ENCODE measurements at places on chromosomes 16 and 17. TPM values are rescaled to one million over a fixed set of nuclear protein-coding genes. Genes with fewer than 3 reads are reported as not detected.

The ZMYND15 gene
- 0.98 TPM for total RNA-seq

The DNAJC7 gene
- 69.7 TPM for total RNA-seq

The USP6 gene
- 0.33 TPM for total RNA-seq

The TRPV2 gene
- 14.2 TPM for total RNA-seq

The HEATR9 gene
- total RNA-seq = not detected

The CFAP97D1 gene
- total RNA-seq = 0.16 TPM

GRCh38 chr16:1981398-1981836 is at the start of gene NOXO1:
Gene NOXO1, minus strand, starts transcription at chr16:1981469. Its CDS starts 290 bp downstream, at chr16:1981179.
- no peak for DNase-seq
- H3K27ac ChIP-seq = no peak within 1 kb of the TSS
- no peak within 1 kb of the TSS for H3K4me3 ChIP-seq

- no peaks in the 10 kb centered on the region for H3K27me3 ChIP-seq
- H3K4me3 ChIP-seq = no peak overlapping the region
- DNase-seq = no peak
- H3K27ac ChIP-seq = no peak overlapping the region
Observed at GRCh38 chr16:48628359-48628985, 18.5 kb upstream of the N4BP1 start.

DNA sequence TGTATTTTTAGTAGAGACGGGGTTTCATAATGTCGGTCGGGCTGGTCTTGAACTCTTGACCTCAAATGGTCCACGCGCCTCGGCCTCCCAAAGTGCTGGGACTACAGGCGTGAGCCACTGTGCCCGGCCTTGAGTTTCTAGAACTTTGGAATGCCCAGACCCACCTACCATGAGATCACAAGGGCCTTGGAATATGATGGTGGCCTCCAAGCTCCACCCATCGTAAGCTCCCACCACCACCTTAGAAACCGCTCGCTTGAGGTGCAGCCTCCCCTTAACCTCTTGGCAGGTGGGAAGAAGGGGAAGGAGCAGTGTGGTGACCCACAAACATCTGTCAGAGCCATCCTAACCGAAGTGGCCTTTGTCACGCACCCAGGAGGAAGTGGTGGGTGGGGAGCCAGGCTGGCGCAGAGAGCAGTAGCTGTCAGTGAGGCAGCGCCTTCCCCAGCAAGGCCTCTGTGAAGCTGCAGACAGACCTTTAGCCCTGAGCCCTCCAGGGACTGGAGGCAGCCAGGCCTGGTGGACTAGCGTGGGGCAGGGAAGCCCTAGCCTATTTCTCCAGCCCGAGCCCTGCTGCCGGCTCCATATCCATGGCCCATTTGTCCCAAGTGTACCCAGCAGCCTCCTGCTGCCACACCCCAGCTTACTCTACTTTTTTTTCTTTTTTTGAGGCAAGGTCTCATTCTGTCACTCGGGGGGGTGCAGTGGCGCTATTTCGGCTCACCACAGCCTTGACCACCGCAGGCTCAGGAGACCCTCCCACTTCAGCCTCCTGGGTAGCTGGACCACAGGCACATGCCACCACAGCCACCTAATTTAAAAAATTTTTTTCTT is 13.1 kb upstream of the SEPHS2 start:
- no peak for DNase-seq
- no peak overlapping the region for H3K27ac ChIP-seq
- no peaks in the 10 kb centered on the region for H3K27me3 ChIP-seq
- H3K36me3 ChIP-seq = no peaks in the 10 kb centered on the region

DNA sequence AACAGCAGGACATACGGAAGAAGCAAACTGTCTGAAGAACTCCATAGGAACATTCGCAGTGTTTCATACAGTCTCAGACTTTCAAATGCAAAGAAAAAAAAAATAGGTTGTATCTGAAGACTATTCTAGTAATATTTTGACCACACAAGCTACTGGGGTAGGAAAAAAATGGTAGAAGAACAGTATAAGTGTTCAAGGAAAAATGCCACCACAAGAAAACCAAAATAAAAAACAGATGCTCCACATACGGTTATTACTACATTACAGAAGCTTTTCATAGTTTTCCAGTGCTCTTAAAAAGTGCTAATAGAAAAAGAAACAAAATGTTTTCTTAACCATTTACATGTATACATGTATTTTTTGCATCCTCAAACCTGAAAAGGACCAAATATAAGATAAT is 3.7 kb downstream of the NCOR1 start:
- H3K4me3 ChIP-seq = no peak overlapping the region
- DNase-seq = no peak
- H3K36me3 ChIP-seq = no peaks in the 10 kb centered on the region

GRCh38 chr17:82807101-82807500 is 32.7 kb downstream of the ZNF750 start:
- no peaks in the 10 kb centered on the region for H3K4me1 ChIP-seq
- H3K27me3 ChIP-seq = no peaks in the 10 kb centered on the region
- DNase-seq = no peak
- no peak overlapping the region for H3K27ac ChIP-seq
- H3K4me3 ChIP-seq = no peak overlapping the region
- H3K36me3 ChIP-seq = no peaks in the 10 kb centered on the region

DNA sequence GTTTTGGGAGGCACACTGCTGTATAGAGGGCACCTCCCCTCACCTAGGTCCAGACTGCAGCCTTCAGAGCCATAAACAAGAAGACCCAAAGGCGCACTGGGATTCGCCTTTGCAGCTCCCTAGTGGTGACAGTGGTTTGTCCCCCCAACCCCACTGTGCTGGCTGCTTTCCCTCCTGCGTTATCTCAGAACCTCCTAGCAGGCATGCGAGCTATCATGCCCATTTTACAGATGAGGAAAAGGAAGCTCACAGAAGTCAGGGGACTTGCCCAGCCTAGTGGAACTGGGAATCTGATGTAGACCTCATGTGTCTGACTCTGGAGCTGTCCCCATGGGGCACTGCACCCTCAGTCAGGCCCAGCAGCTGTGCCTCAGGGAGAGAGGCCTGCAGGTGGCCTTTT is 115.2 kb downstream of the CLEC16A start:
- no peak overlapping the region for H3K27ac ChIP-seq
- H3K4me3 ChIP-seq = no peak overlapping the region
- no peaks in the 10 kb centered on the region for H3K36me3 ChIP-seq
- no peak for DNase-seq
- H3K4me1 ChIP-seq = no peaks in the 10 kb centered on the region
- no peaks in the 10 kb centered on the region for H3K27me3 ChIP-seq

- no peaks in the 10 kb centered on the region for H3K4me1 ChIP-seq
- H3K36me3 ChIP-seq = no peaks in the 10 kb centered on the region
- no peaks in the 10 kb centered on the region for H3K27me3 ChIP-seq
- no peak for DNase-seq
Observed at GRCh38 chr17:60724647-60725046, 47.0 kb downstream of the BCAS3 start.

- no peaks in the 10 kb centered on the region for H3K36me3 ChIP-seq
- H3K27me3 ChIP-seq = peaks cover 7% of the 10 kb centered on the region
- H3K4me1 ChIP-seq = peaks cover 6% of the 10 kb centered on the region
- H3K27ac ChIP-seq = no peak overlapping the region
Observed at GRCh38 chr16:276426-277077, 808 bp upstream of the RGS11 start.

DNA sequence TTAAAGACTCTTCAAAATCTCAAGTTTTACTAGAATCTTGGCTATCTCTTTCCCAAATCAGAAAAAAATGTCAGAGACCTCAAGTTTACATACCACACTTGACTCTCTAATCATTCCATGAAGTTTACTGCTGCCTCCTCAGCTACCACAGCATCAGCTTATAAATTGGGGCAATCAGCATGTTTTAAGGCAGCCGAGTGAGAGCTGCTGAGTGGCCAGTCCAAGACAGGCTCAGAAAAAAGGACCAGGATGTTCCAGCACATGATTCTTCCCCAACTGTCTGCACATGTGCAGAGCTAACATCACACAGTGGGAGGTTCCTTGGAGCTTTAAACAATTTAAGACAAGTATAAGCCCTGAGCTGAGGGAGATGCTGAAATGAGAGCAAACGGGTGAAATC is 140.6 kb upstream of the NUDT7 start:
- H3K27ac ChIP-seq = no peak overlapping the region
- H3K27me3 ChIP-seq = no peaks in the 10 kb centered on the region
- H3K4me1 ChIP-seq = no peaks in the 10 kb centered on the region
- H3K36me3 ChIP-seq = no peaks in the 10 kb centered on the region

DNA sequence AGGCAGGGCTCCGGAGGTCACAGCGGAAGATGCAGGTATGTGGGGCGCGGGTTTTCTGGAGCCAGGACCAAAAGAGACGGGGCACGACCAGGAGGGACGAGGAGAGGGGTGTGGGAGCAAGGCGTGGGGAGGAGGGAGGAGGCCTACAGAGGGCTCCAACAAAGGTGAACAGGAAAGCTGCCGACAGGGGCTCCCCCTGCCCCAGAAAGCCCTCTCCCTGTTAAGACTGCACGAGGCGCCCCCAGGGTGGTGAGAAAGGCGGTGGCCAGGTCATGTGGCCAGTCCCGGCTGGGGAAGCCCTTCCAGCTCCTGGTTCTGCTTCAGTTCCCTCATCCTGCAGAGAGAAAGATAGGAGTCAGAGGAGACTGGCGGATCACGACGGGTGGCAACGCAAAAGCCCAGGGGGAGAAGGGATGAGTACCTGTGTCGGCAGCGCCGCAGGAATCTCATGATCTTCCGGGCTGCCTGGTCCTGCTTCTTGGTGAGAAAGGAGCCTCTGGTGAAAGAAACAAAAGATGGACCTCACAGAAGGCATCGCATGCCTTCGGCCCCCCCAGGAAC is 949 bp upstream of the SPAG7 start:
- peak overlapping the region; percentile 65 for H3K4me3 ChIP-seq
- no peaks in the 10 kb centered on the region for H3K27me3 ChIP-seq
- peaks cover 19% of the 10 kb centered on the region for H3K4me1 ChIP-seq
- no peaks in the 10 kb centered on the region for H3K36me3 ChIP-seq
- peak overlapping the region; percentile 95 for H3K27ac ChIP-seq
- DNase-seq = no peak

GRCh38 chr17:2854143-2855055 is 58.2 kb downstream of the RAP1GAP2 start:
- H3K4me3 ChIP-seq = peak overlapping the region; percentile 65
- H3K27ac ChIP-seq = no peak overlapping the region
- no peak for DNase-seq
- H3K4me1 ChIP-seq = peaks cover 2% of the 10 kb centered on the region

GRCh38 chr17:59753522-59754467 is 46.3 kb downstream of the VMP1 start:
- peaks cover 14% of the 10 kb centered on the region for H3K4me1 ChIP-seq
- no peaks in the 10 kb centered on the region for H3K36me3 ChIP-seq

DNA sequence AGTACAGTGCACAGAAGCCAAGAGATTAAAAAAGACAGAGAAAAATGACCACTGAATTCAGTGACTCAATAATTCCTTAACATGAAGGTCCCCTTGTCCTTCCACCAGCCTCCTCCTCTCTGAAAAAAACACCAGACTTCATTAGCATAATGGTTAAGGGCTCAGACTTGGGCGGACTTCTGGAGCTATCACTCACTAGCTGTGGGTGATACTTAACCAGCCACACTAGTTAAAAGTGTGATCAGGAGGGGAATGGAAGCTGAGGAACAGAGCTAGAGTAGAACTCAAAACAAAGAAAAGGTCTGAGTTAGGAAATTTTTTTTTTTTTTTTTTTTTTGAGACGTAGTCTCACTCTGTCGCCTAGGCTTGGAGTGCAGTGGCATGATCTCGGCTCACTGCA is 23.2 kb downstream of the ZNF652 start:
- no peak for DNase-seq
- H3K4me3 ChIP-seq = no peak overlapping the region
- H3K4me1 ChIP-seq = no peaks in the 10 kb centered on the region
- no peaks in the 10 kb centered on the region for H3K36me3 ChIP-seq
- no peak overlapping the region for H3K27ac ChIP-seq
- no peaks in the 10 kb centered on the region for H3K27me3 ChIP-seq

- no peaks in the 10 kb centered on the region for H3K27me3 ChIP-seq
- peaks cover 15% of the 10 kb centered on the region for H3K4me1 ChIP-seq
- H3K27ac ChIP-seq = peak overlapping the region; percentile 96
- no peak overlapping the region for H3K4me3 ChIP-seq
Observed at GRCh38 chr17:77828749-77829539, 129.6 kb upstream of the TNRC6C start.

DNA sequence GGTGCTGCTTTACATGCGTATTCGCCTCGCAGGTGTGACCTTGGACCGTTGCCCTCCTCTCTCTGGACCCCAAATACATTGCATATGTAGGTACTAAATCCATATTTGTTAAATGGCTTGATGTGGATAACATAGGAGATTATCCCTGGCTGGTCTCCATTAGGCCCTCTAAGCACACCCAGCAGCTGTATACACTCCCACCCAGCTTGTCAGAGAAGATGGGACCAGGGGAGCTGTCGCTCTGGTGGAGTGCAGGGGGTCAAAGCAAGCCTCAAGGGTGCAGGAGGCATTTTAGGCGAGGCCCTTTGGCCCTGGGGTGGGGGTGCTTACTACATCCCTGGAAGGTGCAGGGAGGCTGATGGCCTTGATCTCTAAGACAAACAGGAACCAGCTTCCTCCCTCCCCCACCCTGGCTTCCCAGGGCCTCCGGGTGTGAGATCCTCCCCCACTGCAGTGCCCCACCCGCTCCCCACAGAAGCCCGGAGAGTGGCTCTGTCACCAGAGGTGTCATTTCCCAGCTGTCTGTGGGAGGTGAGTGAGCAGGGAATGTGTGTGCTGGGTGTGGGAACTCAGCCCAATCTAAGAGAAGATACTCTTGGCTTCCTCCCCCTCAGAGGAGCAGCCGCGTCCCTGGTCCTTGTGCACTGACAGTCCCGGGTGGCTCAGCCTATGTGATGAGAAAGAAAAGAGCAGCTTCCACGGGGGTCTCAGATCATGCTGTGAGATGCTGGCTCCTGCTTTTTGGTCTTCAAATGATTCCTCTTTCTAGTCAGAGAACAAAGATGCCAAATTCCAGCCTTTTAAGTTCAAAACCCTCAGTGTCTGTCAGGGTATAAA is 1.4 kb upstream of the VAMP2 start:
- peak overlapping the region; percentile 100 for H3K27ac ChIP-seq
- DNase-seq = peak; percentile 82
- peaks cover 21% of the 10 kb centered on the region for H3K4me1 ChIP-seq

DNA sequence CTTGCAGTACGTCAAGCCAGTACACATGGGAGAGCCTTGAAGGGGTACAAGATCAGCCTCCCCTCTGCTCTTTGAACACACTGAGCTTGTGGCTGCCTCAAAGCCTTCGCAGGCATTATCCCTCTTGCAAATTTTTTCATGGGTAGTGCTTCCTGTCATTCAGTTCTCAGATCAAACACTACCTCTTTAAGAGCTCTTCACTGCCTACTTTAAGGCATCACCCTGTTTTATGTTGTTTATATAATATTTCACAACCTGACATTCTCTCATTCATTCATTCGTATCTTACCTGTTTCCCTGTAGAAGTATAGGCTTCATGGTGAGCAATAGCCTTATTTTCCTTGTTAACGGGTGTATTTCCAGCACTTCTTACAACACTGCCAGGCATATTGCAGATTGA is 269.1 kb downstream of the CDH13 start:
- no peaks in the 10 kb centered on the region for H3K27me3 ChIP-seq
- H3K36me3 ChIP-seq = no peaks in the 10 kb centered on the region
- DNase-seq = no peak
- no peak overlapping the region for H3K27ac ChIP-seq
- H3K4me1 ChIP-seq = no peaks in the 10 kb centered on the region

DNA sequence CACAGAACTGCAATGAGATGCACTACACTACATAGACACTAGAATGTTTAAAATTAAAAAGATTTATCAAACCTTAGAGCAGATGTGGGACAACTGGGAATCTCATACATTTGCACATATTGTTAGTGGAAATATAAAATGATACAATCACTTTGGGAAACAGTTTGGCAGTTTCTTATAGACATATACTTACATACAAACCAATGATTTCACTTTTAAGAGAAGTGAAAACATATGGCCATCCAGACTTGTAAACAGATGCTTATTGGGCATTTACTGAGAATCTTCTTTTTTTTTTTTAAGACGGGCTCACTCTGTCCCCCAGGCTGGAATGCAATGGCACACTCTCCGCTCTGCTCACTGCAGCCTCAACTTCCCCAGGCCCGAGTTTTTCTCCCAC is 50.1 kb downstream of the AXIN2 start:
- H3K4me3 ChIP-seq = no peak overlapping the region
- H3K4me1 ChIP-seq = peaks cover 16% of the 10 kb centered on the region
- no peaks in the 10 kb centered on the region for H3K36me3 ChIP-seq
- DNase-seq = no peak
- no peaks in the 10 kb centered on the region for H3K27me3 ChIP-seq
